Upper lobe of left lung (tissue), 6 donors: ENCODE measurements at places on chromosomes 1 and 21. TPM values are rescaled to one million over a fixed set of nuclear protein-coding genes. Genes with fewer than 3 reads are reported as not detected.
A peak's percentile ranks its signal among the peaks of the same experiment; 100 is the strongest.

Gene MAP1LC3C
- 8.3 TPM for total RNA-seq

Gene GPA33
- total RNA-seq = 18.4 TPM

Gene CACNA1S
- not detected for total RNA-seq

Gene OR2T35
- total RNA-seq = not detected

Gene CA6
- not detected for total RNA-seq

Gene ASAP3
- total RNA-seq = 44.0 TPM

DNA sequence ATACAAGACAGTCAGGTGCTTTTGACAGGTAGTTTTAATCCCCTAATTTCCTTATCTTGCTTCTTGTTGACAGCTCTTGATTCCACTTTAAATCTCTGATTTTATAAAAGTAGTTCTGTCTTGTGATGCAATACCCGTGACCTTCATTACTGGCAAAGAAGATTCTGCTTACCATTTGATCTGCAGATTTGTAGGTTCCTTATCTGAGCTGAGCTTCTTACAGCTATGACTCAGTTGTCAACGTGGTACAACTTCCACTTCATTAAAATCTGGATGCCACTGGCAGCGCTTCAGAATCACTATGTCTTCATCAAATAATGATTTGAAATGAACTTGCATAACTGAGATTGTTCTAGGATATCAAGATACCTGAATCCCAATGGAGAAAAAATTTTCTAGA, 543.6 kb upstream of the B3GALT2 start:
- no peak for DNase-seq

GRCh38 chr1:26027716-26028489, 6.3 kb downstream of the EXTL1 start:
- no peak for DNase-seq

DNA sequence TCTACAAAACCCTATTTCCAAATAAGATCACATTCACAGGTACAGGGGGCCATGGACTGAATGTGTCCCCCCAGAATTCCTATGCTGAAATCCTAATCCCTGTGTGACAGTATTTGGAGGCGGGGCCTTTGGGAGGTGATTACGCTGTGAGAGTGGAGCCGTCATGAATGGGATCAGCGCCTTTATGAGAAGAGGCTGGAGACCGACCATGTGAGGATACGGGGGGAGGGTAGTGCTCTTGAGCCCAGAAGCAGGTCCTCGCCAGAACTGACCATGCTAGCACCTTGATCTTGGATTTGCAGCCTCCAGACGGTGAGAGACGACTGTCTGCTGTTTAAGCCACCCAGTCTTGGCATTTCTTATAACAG, 23.8 kb upstream of the KIF26B start:
- no peak for DNase-seq

DNA sequence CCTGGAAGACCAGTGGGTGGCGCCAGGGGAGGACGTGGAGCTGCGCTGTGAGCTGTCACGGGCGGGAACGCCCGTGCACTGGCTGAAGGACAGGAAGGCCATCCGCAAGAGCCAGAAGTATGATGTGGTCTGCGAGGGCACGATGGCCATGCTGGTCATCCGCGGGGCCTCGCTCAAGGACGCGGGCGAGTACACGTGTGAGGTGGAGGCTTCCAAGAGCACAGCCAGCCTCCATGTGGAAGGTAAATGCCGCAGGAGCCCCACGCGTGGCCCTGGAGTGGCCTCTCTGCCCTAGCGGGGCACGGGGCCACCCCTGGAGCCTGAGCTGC, 75.2 kb downstream of the OBSCN start:
- DNase-seq = peak; percentile 81

DNA sequence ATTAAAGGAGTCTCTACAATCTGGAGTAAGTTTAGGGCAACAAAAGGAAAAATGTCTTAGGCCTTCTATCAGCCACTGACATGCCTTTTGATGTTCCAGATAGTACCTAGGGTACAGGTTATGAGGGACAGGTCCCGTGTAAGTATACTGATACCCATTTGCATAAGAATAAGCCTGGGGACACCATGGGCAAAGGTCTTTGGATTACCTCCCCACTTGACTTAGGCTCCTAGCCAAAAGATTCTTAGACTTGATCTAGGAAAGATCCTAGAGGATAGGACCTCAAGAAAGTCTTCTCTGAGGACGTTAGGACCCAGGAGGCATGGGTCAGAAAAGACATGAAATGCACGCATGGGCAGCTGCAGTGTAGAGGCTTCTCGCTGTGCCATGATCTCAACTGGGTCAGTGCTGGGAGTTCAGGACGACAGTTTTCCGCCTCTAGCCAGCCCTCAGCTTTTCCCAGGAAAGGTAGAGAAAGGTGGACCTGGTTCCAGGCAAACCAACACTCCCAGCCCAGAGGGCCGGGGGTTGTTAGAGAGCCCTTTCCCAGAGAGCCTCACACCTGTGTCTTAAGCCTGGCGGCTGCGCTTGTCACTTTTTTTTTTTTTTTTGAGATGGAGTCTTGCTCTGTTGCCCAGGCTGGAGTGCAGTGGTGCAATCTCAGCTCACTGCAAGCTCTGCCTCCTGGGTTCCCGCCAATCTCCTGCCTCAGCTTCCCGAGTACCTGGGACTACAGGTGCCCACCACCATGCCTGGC, 26.6 kb downstream of the MSTO1 start:
- DNase-seq = no peak
